ENCODE measurements at places on chromosomes 4 and X.
A peak's percentile ranks its signal among the peaks of the same experiment; 100 is the strongest.

DNA sequence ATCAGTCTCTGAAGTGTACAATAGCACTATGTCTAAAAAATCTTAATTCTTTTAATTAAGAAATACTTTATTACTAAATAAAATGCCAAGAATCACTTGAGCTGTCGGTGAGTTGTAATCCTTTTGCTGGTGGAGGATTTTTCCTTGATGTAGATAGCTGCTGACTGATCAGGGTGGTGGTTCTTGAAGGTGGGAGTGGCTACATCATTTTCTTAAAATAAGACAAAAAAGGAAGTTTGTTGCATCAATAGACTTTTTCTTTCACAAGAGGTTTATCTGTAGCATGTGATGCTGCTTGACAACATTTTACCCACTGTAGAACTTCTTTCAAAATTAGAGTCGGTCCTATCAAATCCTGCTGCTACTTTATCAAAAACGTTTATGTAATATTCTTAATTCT, 68.8 kb upstream of the ZC4H2 start:
- no peak for DNase-seq

DNA sequence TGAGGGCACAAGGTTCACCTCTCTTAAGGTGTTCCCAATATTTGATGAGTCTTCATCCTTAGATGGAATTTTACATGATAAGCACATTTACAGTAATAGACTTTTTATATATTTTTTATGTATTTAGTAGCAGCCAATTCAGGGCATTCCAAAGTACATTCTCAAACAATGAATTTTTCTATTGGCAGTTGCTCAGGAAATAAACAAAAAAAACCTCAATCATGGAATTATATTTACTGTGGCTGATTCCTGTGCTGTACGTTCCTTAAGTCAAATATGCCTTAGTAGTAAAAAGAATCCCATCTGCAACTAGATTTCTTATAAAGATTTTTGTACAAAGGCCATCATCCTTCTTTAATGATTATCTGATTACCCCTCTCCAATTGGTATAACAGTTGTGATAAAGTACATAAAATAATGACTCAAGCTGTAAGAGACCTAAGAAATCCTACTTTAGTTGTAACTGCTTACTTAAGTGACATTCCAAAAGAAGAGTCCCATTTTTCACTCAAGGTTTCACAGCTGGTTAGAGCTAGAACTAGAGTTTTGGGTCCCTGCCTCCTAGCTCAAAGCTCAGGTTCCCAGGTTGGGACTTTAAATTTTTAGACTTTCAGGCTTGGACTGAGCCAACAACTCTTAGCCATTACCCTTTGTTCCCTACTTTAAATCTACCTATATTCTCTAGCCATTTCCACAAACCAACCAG, 152.7 kb downstream of the FHIP1A start:
- DNase-seq: no peak

- DNase-seq: no peak
Observed at GRCh38 chrX:97405031-97405660, 521.4 kb downstream of the RPA4 start.

GRCh38 chrX:79147477-79147876, 3.0 kb downstream of the GPR174 start:
- DNase-seq: peak; percentile 61

DNA sequence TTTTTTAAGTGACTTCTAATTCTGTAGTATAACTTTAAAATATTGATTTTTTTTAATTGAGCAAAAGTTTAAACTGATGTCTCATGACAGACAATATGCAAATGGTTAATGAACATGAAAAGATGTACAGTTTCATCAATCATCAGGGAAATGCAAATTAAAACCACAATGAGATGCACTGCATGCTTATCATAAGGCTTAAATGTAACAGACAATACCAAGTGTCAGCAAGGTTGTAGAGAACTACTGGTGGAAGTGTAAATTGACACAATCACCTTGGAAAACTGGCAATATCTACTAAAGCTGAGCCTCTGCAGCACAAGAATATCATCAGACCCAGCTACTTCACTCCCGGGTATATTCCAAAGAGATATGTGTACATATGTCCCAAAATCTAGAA, 70.2 kb upstream of the DAPP1 start:
- no peak for DNase-seq

GRCh38 chr4:113645771-113646441, 115.6 kb downstream of the CAMK2D start:
- DNase-seq: no peak

- DNase-seq: peak; percentile 26
Observed at GRCh38 chrX:70672326-70672725, 227.7 kb downstream of the DLG3 start.

DNA sequence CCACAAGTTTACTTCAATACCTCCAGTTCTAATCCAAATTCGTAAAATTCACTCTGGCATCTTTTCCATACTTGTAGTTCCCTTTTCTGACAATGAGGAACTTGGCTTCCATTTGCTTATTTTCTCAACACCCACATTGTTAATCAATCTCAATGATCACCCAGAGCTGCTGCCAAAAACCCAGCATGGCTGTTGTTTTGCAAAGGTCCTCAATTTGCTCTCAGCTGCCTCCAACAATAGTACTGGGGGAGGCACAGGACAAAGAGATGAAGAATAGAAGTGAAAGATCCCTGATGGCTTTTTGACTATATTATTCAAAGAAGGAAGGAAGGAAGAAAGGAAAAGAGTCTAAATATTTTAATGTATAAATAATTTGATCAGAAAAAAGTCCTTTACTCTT, 847.8 kb downstream of the RAPGEF2 start:
- no peak for DNase-seq

DNA sequence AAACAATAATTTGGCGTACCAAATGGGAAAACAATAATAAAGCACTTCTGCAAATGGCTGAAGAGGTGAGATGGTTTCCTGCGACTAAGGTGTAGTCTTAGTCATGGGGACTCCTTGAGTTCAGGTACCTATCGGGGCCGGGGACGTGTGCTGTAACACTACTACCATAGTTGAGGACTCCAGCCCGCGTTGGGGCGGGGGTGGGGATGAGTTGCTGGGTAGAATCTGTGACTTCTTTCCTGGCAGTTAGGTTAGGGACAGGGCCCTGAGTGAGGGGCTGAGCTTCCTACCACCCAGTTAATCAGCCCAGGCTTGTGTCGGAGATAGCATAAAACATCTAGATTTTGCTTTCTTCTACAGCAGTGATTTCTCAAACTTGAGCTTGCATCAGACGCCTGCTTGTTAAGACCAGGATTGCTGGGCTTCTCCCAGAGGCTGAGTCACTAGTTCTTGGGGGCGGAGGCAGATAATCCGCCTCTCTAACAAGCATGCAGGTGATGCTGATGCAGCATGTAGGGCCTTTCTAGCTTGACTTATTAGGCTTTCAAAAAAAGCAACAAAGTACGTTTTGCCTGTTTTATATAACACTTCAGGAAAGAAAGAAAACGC, 30.2 kb downstream of the RBBP7 start:
- no peak for DNase-seq

- no peak for DNase-seq
Observed at GRCh38 chr4:17704020-17704650, 77.3 kb downstream of the FAM184B start.

DNA sequence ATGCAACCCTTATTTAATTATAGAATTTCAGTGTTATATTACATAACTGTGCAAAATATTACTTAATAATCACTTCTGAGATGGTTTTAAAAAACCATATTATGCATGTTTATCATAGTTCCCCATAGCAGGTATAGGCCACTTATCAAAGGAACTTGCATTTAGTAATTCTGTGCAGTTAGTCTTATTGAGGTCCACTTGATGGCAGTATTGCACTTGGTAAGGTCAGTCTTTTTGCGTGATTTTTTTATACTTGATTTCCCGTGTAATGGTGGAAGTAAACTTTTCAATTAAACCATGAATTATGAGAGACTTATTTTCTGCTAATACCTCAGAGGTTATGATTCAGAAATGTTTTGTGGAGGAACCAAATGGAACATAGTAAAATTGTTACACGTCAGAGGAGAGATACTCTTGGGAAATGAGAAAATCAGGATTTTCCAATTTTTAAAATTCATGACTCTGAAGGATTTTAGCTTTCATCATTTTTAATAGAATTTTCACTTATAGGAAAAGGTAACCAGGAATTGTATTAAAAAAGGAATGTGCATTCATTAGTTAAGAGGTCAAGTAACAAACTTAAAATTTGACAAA, 230.0 kb downstream of the CCSER1 start:
- DNase-seq: peak; percentile 3

DNA sequence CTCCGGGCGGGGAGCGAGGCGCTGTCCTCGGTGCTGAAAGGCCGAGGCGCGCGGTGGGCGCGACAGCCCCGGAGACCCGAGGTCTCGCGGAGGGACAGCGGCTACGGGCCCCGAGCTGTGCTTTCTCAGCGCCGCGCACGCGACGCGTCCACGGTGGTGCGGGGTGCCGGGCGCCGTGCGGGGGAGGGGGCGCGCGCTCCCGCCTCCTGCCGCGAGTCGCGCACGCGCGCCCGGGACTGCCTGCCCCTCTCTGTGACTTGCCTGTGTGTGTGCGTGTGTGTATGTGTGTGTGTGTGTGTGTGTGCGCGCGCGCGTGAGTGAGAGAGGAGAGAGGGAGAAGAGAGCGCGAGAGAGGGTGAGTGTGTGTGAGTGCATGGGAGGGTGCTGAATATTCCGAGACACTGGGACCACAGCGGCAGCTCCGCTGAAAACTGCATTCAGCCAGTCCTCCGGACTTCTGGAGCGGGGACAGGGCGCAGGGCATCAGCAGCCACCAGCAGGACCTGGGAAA, at the start of gene GRIA2:
Gene GRIA2 (plus strand): TSS at position 358 of the 511 bp plus-strand sequence. CDS start 315 bp downstream, outside the sequence.
- DNase-seq: peak; percentile 6

GRCh38 chr4:153791746-153792617, 3.1 kb upstream of the SFRP2 start:
- peak; percentile 38 for DNase-seq

- DNase-seq: peak; percentile 47
Observed at GRCh38 chr4:182019148-182019652, 224.0 kb upstream of the TENM3 start.

DNA sequence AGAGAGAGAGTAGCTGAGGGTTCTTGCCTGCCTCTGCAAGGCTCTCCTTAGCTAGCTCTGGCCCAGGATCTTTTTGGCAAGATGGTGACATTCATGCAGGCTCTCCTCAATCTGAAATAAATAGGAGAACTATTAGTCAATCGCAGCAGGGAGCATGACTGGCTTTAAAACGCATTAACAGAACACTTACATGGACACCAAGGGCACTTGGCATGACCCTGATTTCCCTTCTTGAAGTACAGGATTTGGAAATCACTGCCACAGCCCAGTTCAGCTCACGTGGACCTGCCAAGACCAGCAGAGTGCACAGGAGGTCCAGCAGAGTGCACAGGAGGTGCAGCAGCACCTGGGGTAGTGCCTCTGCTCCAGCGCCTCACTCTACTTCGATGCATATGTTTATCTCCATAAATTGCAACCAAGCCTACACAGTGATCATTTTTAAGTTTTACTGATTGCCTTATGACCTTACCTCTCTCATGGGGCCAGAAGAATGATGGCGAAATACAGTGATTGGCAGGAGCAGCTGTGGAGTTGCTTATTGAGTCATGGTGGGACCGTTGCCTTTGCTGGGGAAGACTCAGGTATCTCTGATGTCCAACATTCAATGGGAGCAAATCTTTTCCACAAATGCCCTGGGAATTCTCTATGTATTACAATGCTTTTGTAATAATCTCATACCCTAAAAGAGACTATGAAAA, 122.4 kb downstream of the SYNPO2 start:
- DNase-seq: no peak

- DNase-seq: no peak
Observed at GRCh38 chrX:16646366-16647138, 3.4 kb upstream of the S100G start.

- no peak for DNase-seq
Observed at GRCh38 chr4:142886566-142886965, 40.5 kb upstream of the INPP4B start.

DNA sequence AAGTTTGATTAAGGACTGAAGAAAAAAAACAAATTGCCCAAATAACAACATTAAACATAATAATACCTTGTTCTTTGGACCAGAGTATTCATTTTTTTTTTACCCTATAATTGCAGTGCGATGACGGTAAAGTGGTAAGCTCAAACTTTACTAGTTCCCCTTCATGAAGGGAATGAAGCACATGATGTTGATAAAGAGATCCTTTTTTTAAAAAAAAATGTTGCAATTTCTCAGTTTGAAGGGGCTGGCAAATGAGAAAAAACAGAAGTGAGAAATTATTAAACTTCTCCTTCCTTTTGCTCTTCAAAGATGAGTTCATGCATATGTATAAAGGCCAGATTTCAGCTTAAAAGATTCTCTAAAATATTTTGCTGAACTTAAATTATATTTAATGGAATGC, 231.7 kb downstream of the C4orf33 start:
- DNase-seq: no peak

- DNase-seq: no peak
Observed at GRCh38 chrX:34805951-34806350, 136.6 kb upstream of the FAM47B start.

- no peak for DNase-seq
Observed at GRCh38 chr4:1239141-1239949, 9.6 kb downstream of the CTBP1 start.

Measured in activated CD4-positive, alpha-beta T cell treated with anti-CD3 and anti-CD28 coated beads, Interleukin-2, Interleukin-6, amounts not matched to agents 100 ng/mL and 50 ng/mL, durations not matched to agents 16 hours and 8 hours (primary cell).